ENCODE measurements at places on chromosomes 5 and 9.
A peak's percentile ranks its signal among the peaks of the same experiment; 100 is the strongest.

GRCh38 chr5:144365885-144366284 lies 195.2 kb downstream of the KCTD16 start:
- no peak for DNase-seq

GRCh38 chr5:122093415-122094180 lies 15.5 kb upstream of the LOX start:
- DNase-seq, result no peak

DNA sequence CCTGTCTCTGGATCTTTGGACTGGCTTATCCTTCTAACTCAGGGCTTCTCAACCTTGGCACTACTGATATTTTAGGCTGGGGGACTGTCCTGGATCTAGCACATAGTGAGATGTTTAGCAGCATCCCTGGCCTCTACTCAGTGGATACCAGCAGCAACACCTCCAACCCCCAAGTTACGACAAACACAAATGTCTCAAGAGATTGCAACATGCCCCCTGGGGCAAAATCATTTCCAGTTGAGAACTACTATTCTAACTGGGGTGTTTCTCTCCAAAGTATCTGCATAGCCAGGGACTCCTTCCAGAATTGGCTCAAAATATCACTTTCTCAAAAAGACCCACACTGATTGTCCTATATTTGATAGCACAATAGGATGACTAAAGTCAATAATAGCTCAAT lies 7.2 kb upstream of the TLR4 start:
- DNase-seq, result no peak

- no peak for DNase-seq
Measured at GRCh38 chr5:1217596-1218206, 7.5 kb upstream of the SLC6A18 start.

GRCh38 chr9:91852801-91853347 lies 97.2 kb downstream of the ROR2 start:
- no peak for DNase-seq

DNA sequence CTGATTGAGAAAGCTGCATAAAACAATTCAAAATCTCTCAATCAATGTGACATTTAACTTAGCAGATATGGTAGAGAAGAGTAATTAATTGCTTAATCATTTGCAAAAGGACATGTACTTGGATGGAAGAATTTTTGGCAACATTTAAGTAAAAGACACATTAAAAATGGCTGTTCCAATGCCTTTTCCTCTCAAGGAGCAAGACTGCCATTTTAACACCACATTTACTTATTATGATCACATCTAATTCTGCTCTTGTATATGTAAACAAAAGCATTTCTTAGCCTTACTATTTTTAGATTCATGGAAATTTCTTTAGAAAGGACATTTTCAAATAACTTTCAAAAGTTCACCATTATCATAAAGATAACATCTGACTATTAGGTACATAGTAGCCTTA lies 360.0 kb downstream of the HINT1 start:
- DNase-seq, result no peak

- DNase-seq, result no peak
Measured at GRCh38 chr5:39631958-39632357, 207.2 kb upstream of the DAB2 start.

GRCh38 chr9:132487351-132487791 lies 77.4 kb downstream of the CFAP77 start:
- no peak for DNase-seq

GRCh38 chr9:135023786-135024405 lies 63.6 kb upstream of the OLFM1 start:
- no peak for DNase-seq

- no peak for DNase-seq
Measured at GRCh38 chr9:33227741-33228140, 12.2 kb upstream of the SPINK4 start.

DNA sequence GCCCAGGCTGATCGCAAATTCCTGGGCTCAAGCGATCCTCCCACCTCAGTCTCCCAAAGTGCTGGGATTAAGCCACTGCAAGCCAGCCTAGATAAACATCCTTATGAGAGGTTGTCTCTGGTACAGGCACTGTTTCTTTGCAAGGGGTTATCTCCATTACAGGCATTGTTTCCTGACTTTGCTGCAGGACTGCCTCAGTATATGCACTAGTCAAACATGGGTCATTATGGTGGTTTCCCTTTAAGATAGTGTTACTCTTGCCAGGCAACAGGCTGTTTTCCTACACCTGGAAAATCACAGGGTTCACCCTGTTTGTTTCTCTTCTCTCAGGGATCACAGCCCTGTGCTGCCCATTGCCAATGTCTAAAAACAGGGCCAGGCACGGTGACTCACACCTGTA lies 7.8 kb upstream of the CLTB start:
- DNase-seq, result no peak

DNA sequence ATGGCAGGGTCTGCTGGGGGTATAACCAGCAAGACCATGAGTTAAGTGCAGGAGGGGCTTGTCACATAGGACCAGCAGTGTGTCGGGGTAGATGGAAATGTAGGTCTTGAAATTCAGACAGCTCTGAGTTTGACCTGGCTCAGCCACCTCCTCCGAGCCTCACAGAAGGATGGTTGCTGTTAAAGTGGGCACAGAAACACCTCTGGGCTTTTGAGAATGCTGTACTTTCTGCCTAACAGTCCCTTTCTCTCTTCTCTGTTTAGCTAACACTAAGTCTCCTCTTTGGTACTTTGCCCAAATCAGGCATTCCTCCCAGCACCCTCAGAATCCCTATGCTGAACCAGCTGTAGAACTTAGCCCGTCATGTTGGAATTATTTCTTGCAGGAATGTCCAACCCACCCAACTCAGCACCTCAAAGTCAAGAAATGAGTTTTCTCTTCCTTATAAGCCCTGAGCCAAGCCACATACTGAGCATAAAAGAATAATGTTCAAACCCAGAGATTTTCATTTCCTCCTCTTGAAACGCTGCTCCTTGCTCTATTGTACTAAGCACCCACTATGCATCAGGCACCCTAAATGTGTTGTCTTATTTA lies 41.7 kb upstream of the MATR3 start:
- no peak for DNase-seq

GRCh38 chr5:150703762-150704161 lies 2.9 kb upstream of the RBM22 start:
- DNase-seq, result no peak

DNA sequence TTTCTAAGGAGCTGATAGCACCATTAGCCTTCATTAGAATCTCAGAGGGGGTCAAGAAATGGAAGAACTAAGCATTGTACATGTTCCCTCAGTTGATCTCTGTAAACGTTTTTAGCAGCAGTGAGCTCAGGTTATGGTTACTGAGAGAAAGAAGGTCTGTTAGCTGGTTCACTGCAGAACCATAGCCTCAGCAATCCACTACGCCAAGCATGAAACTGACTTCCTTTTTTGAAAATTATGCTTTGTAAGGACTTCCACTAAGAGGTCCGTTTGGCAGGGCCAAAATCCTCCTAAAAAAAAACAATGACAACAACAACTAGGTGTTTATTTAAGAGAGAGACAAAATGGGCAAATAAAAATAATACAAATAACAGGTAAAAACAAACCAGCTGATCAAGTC lies 273.3 kb downstream of the AOPEP start:
- no peak for DNase-seq

DNA sequence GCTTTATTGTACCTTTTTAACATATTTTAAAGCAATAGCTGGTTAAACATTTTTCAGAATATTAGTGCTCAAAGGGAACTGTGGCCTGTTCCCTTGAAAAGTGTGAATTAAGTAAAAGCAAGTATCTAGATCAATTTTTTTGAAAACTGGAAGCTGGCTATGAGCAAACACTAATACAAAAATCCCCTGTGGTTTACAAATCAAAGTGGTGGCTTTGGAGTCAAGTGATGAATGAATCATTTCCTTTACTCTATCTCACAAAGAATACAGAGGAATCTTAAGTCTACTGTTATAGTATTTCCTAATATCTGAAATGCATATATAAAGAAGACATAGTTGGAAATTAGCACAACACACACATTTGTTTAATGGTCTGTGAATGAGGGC lies 212.4 kb upstream of the C9orf72 start:
- no peak for DNase-seq

DNA sequence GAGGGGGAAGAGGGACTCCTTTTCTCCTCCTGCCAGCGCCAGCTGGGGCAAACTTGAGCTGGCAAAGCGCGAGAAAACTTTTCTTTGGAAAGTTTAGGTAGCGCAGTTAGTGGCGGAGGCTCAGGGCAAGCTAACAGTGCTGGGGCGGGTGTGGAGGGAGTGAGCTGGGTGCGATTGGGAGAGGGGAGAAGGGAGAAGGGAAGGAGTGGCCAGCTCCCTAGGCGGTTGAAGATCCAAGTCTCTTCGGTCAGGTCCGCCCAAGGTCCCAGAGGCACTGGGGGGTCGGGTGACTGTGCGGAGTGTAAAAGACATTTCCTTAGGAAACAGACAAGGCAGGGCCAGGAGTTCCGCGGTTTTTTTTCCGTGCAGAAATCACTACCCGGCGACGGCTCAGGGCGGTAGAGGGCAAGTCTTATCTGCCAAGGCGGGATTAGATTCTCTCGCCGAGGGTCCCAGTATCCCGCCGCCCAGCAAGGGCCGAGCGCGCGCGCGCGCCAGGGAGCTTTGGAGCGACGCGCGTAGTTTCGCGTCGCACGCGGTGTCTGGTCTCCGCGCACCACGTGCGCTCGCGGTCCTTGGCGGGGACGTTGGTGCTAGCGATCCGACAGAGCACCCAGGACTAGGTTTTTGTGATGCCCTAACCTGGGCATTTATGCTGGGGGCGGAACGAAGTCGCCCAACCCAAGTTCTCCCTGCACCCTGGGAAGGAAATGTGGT lies 33.6 kb upstream of the NFIB start:
- DNase-seq, result no peak

GRCh38 chr5:33840927-33841547 lies 50.8 kb downstream of the ADAMTS12 start:
- DNase-seq, result no peak

DNA sequence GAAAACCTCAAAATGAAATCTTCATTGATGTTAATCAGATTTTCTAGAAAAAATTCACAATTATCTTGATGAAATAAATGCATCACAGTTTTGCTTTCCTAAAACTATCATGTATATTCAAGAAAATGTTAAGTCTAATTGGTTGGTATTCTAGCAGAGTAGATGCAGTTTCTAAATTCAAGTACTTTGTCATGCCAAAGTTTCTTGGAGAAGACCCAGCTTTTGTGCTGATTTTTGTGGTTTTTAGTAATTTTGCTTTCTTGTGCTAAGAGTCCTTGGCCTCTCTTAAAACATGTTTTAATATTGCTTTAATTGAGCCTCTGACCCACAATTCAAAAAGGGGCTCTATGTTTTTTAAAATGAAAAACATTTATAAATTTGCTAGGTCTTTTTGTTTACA lies 924.8 kb upstream of the PTPRD start:
- no peak for DNase-seq

DNA sequence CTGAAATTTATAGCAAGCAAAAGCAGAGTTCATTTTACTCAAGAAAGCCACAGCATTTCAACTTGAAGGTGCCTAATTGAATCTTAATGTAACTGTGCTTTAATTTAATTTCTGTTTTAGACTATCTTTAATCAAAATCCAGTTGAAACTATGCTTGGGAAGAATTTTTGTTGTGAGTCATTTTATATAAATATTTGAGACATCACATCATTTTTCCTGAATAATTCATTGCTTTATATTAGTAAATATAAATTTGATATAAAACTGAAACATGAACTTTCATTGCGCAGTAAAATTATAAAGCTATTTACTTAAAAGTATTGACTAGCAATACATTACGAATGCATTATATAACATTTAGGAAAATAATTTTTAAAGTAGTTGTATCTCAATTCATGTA lies 1937.1 kb upstream of the CDH9 start:
- no peak for DNase-seq

GRCh38 chr5:35850967-35851680 lies 5.6 kb upstream of the IL7R start:
- DNase-seq, result no peak

DNA sequence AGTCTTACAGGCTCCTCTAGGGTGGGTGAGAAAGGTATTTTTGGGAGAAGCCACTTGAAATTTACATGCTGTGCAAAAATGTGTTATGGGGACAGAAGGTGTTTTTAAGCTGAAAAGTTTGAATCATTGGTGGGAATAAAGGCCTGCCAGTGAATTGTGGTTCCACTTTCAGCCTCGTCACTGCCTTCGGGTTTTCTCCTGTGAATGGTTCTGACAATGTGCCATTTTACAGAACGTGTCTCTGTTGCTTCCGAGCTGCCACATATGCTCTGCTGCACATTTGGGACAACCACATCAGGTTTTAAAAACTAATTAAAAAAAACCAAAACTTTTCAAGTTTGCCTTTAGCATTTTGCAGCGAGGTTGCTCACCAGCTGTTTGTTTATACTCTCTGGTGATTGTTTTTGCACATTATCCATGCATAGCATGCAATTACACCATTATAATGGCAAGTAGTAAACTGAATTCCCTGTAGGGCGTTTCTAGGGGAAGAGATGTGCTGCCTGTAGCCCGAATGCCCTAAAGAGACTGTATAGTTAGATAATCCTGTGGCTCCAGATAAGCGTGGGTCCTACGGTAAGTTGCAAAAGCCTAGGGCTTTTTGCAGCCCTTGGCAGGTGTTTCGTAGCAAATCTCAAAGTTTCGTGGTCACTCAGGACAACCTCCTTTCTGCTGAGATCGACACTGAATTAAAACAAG lies 40.1 kb upstream of the SUB1 start:
- DNase-seq, result peak; percentile 44

DNA sequence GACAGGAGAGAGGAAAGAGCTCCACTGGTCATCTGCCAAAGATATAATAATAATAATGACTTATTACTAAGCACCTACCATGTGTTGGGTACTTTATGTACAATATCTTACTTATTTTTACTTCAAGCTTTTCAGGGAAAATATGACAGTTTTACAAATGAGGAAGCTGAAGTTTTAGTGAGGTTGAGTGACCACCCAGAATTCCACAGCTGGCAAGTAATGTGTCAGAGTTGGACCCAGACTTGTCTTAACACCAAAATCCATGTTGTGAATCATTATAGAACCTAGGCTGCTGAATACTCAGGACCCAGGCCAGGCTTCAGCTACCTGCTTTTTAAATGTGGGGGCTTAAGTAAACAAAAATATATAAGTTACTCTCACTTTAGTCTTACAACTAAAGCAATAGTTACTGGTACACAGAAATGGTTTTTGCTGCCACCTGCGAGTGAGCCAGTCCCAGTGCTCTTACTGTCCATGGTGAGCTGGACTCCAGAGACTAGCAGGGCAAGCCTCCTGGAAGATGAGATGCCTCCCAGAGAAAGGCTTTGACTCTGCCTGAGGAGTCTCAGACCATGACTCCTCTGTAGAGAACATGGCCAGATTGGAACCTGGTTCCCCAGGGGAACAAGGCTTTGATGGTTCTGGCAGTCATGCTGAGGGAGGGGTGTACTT lies 29.9 kb downstream of the RUSC2 start:
- DNase-seq, result no peak

DNA sequence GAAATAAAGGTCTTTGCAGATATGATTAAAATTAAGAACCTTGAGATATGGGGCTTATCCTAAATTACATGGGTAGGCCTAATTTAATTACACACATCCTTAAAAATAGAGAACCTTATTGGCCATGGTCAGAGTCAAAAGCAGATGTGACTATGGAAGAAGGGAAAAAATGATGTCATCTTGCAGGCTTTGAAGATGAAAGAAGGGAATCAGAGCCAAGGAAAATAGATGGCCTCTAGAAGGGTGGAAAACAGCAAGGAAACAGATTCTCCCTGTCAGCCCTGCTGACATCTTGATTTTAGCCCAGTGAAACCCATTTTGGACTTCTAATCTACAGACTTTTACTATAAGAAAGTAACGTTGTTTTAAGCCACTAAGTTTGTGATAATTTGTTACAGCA lies 37.6 kb upstream of the KCNN2 start:
- no peak for DNase-seq

Data from hippocampal formation (tissue), 2 donors.